Psoas muscle (tissue), 8 donors: ENCODE measurements at places on chromosomes 2 and 18. TPM values are rescaled to one million over a fixed set of nuclear protein-coding genes. Genes with fewer than 3 reads are reported as not detected.
A peak's percentile ranks its signal among the peaks of the same experiment; 100 is the strongest.

The AGXT gene
- total RNA-seq, result 0.30 TPM

The HAAO gene
- total RNA-seq, result 1.4 TPM

The UGT1A4 gene
- not detected for total RNA-seq

The TEKT4 gene
- 0.19 TPM for total RNA-seq

- DNase-seq, result no peak
These were observed 11.5 kb upstream of the C2orf42 start for GRCh38 chr2:70202236-70202806.

GRCh38 chr2:216775043-216775453 is 79.7 kb upstream of the IGFBP5 start:
- peak; percentile 93 for DNase-seq

DNA sequence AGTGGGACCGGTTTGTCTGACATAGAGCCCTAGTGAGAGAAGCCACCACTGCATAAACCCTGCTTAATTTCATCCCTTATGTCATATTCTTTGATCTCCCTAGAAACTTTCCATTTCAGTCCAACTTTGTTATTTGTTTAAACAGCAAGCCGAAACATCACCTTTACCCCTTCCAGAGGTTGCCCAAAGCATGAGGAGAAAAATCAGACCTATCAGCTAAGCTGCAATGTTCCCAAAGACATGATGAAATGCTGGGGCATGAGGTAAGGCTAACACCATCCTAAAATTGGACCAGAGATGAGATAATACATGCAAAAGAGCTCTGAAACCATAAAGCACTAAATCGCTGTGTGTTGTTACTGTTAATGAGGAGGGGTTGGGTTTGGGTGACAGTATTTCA is 447.9 kb upstream of the ACVR2A start:
- no peak for DNase-seq

- no peak for DNase-seq
These were observed 32.8 kb upstream of the MC5R start for GRCh38 chr18:13791181-13791580.
